Hematopoietic multipotent progenitor cell treated with erythropoietin and hydrocortisone succinate and interleukin-3 and kit ligand, for 17 days (in vitro differentiated cells): ENCODE measurements at places on chromosomes 5 and 9.

DNA sequence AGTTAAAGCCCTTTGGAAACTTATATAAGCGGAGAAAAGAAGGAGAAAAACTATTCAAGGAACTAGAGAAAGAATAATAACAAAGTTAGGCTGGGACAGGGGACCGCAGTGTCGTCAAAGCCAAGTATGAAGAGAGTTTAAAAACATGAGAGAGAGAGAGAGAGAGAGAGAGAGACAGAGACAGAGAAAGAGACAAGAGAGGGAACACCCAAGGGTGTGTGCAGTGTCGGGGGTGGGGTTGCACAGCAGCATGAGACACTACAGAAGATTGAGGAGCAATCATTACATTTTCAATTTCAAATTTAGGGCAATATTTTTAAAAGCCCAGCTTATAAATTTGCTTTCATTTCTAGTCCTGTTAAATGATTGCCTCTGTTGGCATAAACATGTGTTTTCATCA lies 74.3 kb downstream of the NNT start:
- DNase-seq = no peak

DNA sequence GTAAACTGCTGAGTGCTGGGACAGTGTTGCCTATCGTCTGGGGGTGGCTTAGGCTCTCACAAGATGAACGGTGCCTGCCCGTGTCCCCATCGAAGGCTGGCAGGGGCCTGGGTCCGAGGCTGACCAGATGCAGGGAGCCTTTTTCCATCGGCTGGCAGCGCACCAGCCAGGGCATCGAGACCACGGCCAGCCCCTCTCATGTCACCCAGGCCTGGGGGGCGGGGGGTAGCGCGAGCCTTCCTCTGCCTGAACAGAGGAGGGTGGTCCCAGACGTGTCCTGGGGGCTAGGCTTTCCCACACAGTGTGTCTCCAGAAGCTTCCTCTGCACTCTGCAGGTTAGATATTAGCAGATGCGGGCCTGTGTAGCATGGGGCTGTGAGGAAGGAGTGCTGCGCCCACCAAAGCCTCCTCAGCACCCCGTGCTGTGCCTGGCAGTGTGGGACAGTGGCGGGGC lies 17.3 kb downstream of the FGD3 start:
- no peak for DNase-seq

DNA sequence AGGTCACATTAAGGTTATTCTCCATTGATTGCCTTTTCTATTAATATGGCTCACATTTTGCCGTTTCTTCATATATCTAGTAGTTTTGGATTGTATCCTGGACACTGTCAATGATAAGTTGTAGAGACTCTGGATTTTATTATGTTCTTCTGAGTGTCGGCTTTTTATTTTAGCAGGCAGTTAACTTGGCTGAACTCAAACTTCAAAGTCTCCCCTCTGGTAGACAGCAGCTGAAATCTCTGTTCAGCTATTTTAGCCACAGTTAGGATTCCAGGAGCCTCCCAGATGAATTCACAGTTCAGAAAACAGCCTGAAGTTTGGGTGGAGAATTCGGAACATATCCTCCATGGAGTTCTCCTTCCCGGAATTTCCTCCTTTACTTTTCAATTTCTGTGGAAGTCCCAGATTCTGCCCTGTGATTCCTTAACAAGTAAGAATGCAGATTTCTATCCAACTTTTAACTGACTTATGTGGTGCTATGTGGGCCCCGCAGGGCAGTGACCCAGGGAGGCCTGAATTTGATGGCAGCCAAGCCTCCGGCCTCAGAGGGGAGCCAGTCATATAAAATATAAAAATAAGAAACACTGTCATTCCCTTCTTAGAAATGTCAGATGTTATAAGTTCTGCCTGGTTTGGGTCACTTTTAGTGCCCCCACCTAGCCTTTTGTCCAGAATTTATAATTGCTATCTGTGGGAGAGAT lies 39.3 kb upstream of the MVB12B start:
- DNase-seq = no peak

- no peak for DNase-seq
These were observed 30.0 kb upstream of the RECK start for GRCh38 chr9:36006549-36007315.

- no peak for DNase-seq
These were observed 893 bp upstream of the SH2D3C start for GRCh38 chr9:127779136-127779981.

- DNase-seq = no peak
These were observed 26.4 kb upstream of the CXCL14 start for GRCh38 chr5:135605221-135605620.

DNA sequence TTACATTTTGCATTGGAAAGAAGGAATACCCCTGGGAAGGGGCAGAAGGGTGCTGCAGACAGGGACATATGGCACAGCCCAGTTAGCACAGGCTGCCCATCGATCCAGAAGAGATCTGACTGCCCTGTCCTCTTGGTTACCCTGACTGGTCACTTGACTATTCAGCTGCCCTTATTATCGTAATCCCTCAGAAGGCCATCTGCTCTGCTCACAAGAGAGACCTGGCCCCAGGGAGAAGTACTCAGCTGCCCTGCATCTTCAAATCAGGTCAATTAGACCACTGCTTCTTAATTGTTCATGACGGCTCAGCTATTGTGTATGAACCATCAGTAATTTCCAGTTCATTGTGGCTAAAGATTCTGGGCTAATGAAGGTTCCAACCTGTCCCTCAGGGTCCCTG lies 345.0 kb downstream of the TLE1 start:
- DNase-seq = no peak
